ENCODE measurements at places on chromosomes 16 and 17.
A peak's percentile ranks its signal among the peaks of the same experiment; 100 is the strongest.

DNA sequence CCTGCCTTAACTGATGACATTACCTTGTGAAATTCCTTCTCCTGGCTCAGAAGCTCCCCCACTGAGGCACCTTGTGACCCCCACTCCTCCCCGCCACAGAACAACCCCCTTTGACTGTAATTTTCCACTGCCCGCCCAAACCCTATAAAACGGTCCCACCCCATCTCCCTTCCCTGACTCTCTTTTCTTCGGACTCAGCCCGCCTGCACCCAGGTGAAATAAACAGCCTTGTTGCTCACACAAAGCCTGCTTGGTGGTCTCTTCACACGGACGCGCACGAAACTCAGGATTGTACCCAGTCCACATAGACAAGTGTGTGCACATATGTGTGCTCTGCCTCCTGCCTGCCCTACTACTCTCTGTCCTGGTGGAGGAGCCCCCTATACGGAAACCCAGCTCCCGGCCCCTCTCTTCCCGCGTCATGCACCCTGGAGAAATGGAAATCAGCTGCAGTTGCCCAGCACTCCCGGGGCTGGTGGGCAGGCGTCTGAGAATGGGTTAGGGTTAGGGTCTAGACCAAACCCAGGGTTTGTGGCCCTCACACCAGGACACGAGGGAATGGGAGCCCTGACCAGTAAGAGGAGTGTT lies 2.4 kb upstream of the RHBDF1 start:
- DNase-seq: no peak

GRCh38 chr17:40699371-40699770 lies 4.2 kb downstream of the KRT24 start:
- no peak for DNase-seq

GRCh38 chr17:20938244-20938643 lies 104.6 kb downstream of the USP22 start:
- no peak for DNase-seq

DNA sequence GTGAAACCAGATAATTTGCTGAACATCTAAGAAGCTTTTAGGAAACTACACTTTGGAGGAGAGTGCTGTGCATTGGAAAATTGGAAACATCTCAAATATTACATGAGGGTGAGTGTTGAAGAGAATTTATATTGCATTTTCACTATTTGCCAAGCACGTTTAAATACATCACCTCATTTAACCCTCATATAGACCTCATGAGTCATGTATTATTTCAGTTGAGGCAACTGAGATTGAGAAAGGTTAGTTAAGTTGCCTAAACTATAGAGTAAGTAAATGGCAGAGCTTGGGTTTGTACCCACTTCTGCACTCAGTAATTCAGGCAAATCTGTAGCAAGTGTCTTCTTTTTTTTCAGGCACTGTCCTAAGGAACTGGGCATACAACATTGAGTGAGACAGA lies 3.7 kb upstream of the NLK start:
- no peak for DNase-seq

DNA sequence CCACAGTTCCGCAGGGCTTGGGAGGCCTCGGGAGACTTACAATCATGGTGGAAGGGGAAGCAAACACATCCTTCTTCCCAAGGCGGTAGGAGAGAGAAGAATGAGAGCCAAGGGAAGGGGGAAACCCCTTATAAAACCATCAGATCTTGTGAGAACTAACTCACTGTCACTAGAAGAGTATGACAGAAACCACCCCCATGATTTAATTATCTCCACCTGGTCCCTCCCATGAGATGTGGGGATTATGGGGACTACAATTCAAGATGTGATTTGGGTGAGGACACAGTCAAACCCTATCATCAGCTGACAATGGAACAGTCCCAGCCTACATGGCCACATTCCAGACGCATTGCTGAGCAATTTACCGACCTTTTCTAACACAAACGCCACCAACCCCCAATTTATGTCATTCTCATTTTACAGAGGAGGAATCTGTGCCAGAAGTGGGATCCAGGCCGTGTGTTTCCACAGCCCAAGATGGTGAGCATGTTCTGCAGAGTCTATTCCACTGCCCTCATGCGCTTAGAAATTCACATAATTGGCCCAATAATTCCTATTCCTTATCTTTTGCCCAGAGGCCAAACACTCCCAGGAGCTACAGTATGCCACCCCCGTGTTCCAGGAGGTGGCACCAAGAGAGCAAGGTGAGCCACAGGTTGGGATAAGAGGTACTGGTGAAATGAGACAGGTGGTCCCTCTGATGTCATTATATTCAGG lies 17.3 kb downstream of the MILR1 start:
- no peak for DNase-seq

DNA sequence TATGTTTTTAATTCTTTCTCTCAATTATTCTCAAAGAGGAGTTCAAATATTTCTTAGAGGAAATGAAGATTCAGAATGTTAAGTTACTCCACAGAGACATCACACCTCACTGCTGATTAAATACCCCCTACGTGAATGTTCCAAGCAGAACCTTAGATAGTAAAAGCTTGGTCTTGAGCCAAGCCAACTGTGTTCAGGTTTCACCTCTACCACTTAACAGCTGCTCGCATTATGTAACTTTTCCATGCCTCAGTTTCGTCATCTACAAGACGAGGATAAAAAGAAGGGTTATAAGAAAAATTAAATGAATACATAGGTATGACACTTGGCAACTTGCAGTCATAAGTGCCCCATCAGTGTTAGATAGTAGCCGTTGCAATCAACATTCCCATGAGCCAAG lies 356.2 kb downstream of the RBFOX1 start:
- no peak for DNase-seq

- peak; percentile 55 for DNase-seq
Measured at GRCh38 chr16:15575293-15576049, 67.5 kb downstream of the MARF1 start.

- DNase-seq: no peak
Measured at GRCh38 chr16:54060599-54061421, 225.8 kb downstream of the IRX3 start.

Data from hematopoietic multipotent progenitor cell treated with erythropoietin and hydrocortisone succinate and interleukin-3 and kit ligand, for 4 days (in vitro differentiated cells).